ENCODE measurements at places on chromosomes 7 and 10.

- DNase-seq: no peak
Observed at GRCh38 chr10:101273741-101274140, 44.5 kb upstream of the LBX1 start.

- DNase-seq: no peak
Observed at GRCh38 chr7:151897951-151898686, 21.2 kb upstream of the PRKAG2 start.

- DNase-seq: peak; percentile 38
Observed at GRCh38 chr10:114548662-114549061, 109.4 kb downstream of the ABLIM1 start.

DNA sequence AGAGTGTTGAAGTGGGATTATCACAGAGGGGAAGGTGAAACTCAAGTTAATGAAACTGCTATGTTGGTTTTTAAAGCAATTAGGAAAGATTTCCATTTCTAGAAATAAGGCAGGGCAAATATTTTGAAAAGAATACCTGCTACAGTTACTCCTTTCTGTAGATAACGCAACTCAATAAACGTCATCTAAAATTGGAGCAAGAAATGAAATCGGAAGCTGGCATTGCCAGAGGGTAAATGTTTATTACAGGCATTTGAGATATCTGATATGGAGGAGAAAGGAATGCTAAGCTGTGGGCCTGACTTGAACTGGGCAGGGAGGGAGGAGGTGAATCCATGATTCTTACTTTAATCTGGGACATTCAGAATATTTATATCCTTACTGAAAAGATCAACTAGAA is 217.0 kb upstream of the ADARB2 start:
- DNase-seq: no peak

DNA sequence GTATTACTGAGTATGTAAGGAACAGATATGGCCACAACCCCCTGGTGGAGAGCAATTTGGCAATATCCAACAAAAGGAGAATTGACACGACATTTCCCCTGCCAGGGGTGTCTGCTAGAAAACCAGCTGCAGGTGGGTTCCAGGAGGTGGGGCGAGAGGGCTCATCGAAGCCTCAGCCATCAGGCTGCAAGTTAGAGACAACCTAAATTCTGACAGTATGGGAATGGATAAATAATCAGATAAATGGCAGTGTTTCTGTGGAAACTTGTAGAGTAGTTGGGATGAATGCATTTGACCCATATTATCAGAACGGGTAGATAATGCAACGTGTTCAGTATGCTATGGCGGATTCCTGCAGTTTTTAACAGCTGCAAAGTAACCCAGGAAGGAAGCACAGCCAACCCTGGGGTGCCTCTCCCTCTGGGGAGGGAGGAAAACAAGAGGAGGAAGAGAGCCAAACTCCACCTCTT is 3.5 kb downstream of the TMEM273 start:
- no peak for DNase-seq

DNA sequence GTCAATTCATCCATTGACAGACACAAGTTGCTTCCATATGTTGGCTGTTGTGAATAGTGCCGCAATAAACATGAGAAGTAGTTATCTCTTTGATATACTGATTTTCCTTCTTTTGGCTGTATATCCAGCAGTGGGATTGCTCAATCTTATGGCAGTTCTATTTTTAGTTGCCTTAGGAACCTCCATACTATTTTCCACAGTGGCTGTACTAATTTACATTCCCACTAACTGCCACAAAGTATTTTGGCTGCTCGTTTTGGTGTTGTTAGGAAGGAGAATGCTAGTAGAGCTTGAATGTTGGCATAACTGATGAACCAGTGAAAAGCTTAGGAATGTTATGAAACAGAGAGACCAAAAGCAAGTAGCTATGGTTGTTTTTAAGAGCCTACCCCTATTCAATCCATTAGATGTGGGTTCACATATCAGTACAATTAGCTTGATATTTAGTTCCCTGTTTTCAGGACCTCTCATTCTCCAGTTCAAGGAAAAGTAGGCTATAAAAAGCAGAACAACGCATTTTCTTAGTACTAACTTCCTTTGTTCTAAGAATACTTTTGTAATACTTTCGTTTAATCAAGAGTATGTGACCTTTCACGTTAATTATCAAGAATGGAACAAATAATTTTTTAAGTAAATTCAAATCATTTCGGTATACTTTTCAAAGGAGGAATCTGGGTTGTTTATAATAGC is 100.3 kb downstream of the FAS start:
- peak; percentile 84 for DNase-seq

GRCh38 chr10:2900530-2900929 is 166.8 kb upstream of the PFKP start:
- DNase-seq: no peak

GRCh38 chr10:97689559-97690020 is 2.5 kb upstream of the AVPI1 start:
- DNase-seq: peak; percentile 98

GRCh38 chr10:112136486-112137153 is 46.9 kb downstream of the GPAM start:
- DNase-seq: no peak

- DNase-seq: peak; percentile 32
Observed at GRCh38 chr10:3886191-3886590, 101.2 kb upstream of the KLF6 start.

- DNase-seq: peak; percentile 44
Observed at GRCh38 chr7:26398756-26399509, 107.3 kb downstream of the SNX10 start.
